ENCODE measurements at places on chromosomes 13 and 19.

DNA sequence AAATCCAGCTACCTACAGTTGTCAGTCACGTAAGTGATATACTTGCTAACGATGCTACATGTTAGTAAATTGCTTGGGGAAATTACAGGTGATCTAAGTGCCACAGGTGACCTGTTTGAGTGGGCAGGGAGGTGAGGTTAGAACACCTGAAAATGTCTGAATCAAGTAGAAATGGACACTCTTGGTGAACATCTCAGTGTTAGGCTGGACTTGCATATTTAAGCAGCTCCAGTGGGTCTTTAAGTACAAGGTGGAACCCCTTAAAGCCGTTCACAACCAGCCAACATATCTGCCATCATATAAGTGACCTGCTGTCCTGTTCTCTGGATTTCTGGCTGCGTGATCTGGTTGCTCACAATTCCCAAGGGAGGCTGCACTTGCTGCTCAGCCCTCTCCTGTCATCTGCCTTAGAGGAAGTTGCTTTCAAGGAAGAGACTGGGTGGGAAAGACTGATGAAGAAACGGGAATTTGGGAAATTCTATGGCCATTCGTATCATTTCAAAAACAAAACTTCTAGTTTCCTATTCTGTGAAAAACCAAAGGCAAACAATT, 244.0 kb downstream of the DCLK1 start:
- DNase-seq = no peak

DNA sequence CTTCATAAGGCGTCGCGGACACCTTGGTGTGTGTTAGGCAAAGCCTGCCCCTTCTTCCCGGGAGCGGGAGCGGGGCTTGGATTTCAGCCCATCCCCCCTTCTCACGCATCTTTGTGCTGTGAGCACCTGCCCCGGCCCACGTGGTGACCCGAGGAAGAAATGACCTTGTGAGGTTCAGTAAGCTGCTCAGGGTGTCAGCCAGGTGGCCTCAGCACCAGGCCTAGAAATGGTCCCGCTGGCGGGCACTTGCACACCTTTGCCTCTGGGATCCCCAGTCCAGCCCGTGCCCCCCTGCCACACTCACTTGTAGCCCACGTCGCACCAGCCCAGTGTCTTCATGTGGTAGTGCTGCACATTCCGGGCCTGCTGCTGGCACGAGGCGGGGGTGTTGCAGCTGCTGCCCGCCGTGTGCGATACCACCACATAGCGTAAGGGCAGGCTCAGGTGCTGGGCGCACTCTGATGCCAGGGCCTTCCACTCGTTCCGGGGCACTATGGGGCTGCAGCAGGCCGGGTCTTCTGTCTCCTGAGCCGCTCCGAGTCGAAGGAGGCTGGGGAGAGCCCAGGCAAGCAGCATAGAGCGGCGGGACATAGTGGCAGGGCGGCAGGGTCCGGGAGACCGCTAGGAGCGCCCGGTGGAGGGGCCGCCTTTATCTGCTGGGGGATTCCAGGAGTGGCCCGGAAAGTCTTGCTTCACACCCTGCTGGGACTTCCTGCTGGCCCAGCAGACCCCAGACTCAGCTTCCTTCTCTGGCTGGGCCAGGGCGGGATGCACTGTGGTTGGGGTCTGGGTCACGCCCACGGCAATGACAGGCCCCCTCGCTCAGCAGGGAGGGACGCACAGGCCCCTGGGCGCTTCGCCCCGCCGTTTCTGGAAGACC, at the start of gene PGLYRP1:
Gene PGLYRP1, minus strand, starts transcription at position 623 of the 880 bp plus-strand sequence. Its CDS starts 32 bp downstream, at position 591.
- DNase-seq = no peak

DNA sequence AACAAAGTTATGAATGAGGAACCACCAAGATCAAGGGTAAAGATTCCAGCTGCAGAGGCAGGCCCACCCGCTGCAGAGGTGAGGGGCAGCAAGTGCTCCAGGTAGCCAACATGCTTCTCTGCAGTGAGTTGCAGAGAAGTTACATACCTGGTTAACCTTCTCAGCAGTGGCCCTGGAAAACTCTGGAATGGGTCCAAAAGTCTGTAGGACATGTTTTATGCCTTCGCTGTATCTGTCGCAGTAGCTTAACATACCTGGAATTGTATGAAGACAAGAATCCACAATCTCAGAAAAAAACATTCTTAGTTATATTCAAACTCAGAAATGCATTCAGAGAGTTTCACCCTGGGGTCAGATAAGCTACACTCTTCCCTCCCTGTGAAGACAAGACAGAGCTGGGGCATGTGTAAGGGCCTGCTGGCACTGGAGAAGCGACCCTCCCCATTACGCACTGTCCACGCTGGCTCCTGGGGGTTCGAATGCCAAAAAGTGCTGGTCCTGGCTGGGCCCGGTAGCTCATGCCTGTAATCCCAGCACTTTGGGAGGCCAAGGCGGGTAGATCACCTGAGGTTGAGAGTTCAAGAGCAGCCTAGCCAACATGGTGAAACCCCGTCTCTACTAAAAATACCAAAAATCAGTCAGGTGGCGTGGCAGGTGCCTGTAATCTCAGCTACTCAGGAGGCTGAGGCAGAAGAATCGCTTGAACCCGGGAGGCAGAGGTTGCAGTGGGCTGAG, 121.0 kb downstream of the CRYL1 start:
- DNase-seq = no peak

- no peak for DNase-seq
Measured at GRCh38 chr13:87678372-87678752, 7.2 kb downstream of the SLITRK5 start.

- DNase-seq = no peak
Measured at GRCh38 chr19:8490873-8491272, 11.6 kb downstream of the PRAM1 start.

- no peak for DNase-seq
Measured at GRCh38 chr19:35986664-35987570, 8.1 kb upstream of the SDHAF1 start.

DNA sequence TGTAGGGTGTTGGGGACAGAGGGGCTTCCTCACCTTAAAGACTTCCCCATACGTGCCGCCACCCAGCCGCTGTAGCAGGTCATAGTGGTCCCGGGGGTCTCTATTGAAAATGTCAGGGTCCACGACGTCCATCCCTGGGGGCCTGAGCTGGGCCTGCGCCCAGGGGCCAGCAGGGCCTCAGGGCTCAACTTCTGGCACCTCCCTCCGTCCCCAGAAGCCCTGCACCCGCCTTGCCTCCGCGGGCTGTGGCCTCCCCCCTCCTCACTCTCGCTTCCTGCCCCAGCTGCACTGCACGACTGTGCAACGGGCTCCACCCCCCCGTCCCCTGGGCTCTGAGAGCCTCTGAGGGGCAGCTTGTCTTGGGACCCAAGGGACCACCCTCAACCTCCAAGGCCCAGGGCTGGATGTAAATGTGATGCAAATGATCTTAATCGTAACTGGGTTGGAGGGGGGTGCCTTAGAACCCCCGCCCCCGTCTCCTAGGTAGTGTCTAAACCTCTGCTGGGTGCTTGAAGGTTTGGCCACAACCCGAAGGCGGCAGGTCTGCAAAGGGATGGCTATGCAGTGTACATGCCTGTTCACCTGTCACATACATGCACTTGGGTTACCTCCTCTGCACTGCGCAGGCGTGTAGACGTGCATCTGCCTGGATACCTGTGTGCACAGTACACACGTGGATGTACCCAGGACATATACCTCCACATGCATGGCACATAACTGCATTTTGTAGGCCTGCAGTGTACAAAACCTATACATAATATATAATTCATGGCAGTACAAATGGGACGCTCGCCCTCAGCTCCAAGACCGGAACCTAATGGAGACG, at the start of gene MAP4K1:
Gene MAP4K1, minus strand, starts transcription at position 190 of the 826 bp plus-strand sequence. Its CDS starts 58 bp downstream, at position 132.
- DNase-seq = peak; percentile 4

- no peak for DNase-seq
Measured at GRCh38 chr13:25585000-25585399, 213.2 kb downstream of the ATP8A2 start.

Data from renal pelvis (tissue), 12 donors.